ENCODE measurements at places on chromosomes 6 and 20.

DNA sequence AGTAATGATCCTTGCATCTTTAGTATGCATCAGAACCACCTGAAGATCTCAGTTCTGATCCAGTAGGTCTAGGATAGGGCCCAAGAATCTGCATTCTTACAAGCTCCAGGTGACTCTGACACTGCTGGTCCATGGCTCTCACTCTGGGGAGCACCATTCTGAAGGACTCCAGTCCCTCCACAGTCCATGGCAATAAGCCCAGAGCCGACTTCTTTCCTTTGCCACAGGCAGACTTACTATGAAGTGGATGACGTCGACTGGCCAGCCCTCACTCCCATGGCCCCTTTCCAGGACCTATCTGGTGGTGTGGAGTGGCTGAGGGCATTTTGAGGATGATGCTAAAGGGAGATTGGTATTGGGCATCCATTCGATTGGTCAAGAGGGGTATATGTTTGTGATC is 21.8 kb upstream of the LY86 start:
- DNase-seq = no peak

- DNase-seq = no peak
Observed at GRCh38 chr20:4635781-4636180, 85.9 kb upstream of the PRND start.

- no peak for DNase-seq
Observed at GRCh38 chr6:2891768-2892170, 11.3 kb downstream of the SERPINB9 start.

- peak; percentile 85 for DNase-seq
Observed at GRCh38 chr6:113634352-113635163, 222.6 kb upstream of the MARCKS start.

DNA sequence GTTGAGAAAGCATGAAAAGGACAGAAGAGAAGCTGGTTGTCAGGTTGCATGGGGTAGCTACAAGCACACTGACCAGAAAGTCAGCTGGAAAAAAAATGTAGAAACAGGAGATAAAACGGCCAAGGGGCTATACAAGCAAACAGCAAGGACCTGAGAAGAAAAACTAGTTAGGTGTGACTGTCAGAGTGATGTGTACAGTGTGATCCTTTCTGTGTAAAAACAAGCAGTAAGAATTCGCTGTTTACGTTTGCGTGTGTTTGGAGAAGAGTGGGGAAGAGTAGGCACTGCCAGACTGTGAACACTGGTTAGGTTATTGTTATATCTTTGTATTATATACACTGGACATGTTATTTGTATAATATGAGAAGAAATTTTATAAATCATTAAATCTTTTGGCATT is 28.1 kb downstream of the PTPN1 start:
- DNase-seq = no peak

- no peak for DNase-seq
Observed at GRCh38 chr6:131139599-131139998, 4.3 kb downstream of the AKAP7 start.

GRCh38 chr6:166483573-166484250 is 101.0 kb upstream of the MPC1 start:
- no peak for DNase-seq

GRCh38 chr6:72622094-72622940 is 453 bp downstream of the KCNQ5 start:
- DNase-seq = peak; percentile 38

DNA sequence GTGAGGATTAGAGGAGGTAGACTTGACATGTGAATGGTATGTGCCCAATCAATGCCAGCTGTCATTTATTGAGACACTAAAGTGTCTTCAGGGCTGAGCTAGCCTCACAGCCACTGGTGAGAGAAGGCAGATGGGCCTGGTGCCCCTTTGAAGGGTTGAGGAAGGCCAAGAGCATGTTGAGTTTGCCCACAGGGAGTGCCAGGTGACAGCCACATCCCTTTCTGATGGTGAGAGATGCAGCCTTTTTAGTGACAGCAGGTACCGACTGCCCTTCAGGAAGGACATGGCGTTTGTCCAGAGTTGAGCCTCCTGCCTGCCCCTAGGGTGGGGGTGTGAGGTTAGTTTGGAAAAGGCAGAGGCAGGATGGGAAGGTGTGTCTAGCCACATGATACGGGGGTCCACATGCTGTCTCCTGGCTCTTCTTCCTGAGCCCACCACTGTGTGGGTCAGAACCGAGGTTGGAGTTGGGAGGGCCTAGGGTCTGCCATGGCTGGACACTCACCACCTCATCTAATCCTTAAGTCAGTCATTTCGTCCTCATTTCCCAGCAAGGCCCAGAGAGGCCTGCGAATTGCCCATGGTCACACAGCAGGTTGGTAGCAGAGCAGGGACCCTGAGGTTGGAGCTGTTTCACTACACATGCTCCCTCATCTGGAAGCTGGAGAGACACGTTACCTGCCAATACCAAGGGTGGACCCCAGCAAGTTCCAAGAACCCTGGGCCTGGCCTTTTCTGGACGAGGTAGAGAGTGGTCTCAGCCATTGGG is 32.5 kb downstream of the SPDEF start:
- no peak for DNase-seq

DNA sequence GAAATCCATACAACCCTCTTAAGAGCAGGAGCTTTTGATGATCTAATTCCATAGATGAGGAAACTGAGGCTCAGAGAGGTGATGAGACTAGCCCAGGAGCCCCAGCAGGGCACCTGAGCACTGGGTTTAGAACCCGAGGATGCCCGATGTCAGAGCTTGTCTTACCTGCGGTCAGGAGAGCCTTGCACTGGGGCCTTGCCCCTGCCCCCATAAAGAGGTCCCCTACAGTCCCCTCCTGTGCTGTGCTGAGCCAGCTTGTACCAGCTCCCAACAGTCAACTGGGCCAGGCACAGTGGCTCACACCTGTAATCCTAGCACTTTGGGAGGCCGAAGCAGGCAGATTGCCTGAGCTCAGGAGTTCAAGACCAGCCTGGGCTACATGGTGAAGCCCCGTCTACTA is 58.6 kb downstream of the RIPOR3 start:
- DNase-seq = no peak

GRCh38 chr20:9594284-9594875 is 80.0 kb downstream of the LAMP5 start:
- no peak for DNase-seq

DNA sequence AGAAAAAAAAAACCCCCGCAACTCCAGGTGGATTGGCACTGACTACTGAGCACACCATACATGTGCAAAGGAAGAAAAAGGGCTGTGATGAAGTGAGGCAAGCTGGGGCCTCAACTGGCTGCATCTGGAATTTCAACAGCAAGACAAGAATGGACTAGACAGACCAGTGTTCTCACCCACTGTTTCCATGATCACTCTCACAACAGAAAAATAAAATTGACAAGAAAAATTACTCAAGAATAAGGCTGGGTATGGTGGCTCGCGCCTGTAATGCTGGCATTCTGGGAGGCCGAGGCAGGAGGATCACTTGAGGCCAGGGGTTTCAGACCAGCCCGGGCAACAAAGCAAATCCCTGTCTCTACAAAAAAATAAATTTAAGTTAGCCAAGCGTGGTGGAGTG is 18.8 kb downstream of the ZNF217 start:
- DNase-seq = no peak

DNA sequence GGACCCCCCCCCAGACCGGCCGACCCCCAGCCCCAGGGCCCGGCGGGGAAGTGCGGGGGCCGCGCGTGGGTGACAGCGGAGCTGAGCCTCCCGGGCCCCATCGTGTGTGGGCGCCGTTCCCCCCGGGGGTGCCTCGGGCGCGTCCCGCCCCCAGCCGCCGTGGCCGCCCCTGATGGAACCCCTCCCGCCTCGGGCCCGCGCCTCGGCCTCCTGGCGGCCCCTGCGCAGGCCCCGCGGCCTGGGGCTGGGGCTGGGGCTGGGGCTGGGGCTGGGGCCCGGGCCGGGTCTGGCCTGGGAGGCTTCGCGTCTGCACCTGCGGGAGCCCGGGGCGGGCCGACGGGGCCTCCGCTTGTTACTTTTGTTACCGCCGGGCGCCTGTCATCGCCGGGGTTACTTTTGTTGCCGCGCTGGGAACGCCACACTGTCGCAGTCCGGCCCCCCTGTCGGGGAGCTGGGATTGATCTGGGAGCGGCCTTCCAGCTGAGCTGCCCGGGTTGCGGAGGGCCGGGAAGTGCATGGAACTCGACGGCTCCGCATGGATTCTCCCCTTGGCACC is 598 bp downstream of the OGFR start:
- no peak for DNase-seq

GRCh38 chr6:93318121-93318520 is 101.2 kb downstream of the EPHA7 start:
- no peak for DNase-seq

- no peak for DNase-seq
Observed at GRCh38 chr6:165031502-165031901, 277.9 kb downstream of the C6orf118 start.

DNA sequence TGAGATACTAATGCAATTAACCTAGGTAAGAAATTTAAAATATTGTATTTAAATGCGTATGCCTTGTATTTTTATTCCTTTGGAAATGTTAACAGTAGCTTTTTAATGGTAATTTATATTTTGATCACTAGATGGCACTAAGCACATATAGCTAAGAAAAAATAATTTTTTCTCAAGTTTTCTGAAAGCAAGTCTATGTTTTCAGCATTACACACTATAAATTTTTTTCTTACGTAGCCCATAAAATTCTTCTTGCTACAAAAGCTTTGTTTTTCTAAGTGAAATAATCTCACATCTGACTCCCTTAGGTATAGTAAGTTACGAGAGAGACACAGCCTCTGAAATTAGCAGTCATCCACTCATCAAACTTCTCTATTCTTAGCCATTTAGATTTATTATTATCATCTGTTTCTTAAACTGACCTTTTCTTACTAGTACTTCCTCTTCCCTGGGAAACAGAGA is 35.7 kb downstream of the TSPYL4 start:
- DNase-seq = peak; percentile 16

- DNase-seq = peak; percentile 12
Observed at GRCh38 chr6:153537422-153537821, 406.3 kb upstream of the RGS17 start.

DNA sequence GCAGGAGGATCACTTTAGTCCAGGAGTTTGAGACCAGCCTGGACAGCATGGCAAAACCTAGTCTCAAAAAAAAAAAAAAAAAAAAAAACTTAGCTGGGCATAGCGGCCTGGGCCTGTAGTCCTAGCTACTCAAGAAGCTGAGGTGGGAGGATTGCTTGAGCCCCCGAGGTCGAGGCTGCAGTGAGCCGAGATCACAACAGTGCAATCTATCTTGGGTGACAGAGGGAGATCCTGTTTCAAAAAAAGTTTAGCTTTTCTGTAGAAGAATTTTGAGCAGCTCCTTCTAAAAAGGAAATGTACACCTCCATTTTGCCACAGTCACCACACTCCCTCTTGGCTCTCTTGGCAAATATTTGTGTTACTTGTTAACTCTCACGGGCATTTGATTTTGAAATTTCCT is 505.8 kb downstream of the DOK5 start:
- no peak for DNase-seq

- peak; percentile 28 for DNase-seq
Observed at GRCh38 chr6:31128093-31128676, 7.9 kb upstream of the CDSN start.

- DNase-seq = no peak
Observed at GRCh38 chr6:313087-313486, 20.8 kb downstream of the DUSP22 start.

DNA sequence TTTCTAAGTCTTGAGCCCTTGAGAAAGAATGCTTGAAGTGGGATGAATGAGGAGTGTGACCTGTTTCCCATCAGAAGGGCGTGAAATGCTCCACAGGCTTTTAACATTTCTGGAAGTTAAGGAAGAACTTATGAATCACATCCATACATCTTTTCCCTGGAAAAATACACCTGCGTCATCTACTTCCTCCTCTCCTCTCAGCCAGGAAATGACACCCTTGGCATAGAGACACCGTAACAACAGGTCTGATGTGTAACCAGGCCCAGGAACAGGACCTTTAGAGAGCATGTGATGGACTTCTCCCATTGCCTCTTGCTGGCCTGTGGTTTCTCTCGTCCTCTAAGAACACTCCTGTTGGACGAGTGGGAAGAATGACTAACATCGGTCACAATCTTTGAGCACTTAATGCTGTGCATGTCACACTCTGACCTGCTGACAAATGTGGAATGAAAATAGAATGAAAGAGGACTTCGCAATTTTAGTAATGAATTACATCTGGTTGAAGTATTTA is 28.5 kb upstream of the CITED2 start:
- DNase-seq = peak; percentile 89

DNA sequence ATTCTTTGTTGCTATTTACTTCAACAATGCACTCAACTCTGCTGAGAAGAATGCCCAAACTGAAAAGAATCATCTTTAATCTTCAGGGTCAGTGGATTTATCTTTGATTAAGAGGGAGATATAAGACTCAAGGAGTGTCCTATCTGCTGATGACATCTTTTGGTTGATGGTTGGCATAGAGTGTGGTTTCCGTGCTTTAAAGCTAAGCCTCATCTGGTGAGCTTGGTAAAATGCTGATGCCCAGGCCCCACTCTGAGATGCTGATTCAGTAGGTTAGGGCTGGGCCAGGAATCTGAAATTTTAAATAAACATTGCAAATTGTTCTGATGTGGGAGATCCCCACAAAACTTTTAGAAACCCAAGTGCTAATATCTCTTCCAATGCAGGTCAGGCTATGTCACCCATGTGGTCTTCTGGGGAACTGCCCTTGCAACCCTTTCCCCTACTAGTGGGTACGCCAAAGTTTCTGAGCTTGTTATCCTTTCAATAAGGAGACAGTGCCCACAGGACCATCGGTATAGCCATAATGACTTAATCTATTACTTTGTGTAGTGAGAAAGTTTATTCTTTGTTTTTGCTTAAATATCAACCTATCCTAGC is 68.5 kb upstream of the ARMH2 start:
- no peak for DNase-seq

GRCh38 chr20:19937218-19937617 is 79.9 kb upstream of the NAA20 start:
- no peak for DNase-seq

All from fibroblast of skin of abdomen (primary cell).